ENCODE measurements at places on chromosomes 3 and 15.

GRCh38 chr3:35665390-35666055 is 26.2 kb downstream of the ARPP21 start:
- no peak for DNase-seq

GRCh38 chr3:43154980-43155379 is 49.1 kb upstream of the POMGNT2 start:
- no peak for DNase-seq

DNA sequence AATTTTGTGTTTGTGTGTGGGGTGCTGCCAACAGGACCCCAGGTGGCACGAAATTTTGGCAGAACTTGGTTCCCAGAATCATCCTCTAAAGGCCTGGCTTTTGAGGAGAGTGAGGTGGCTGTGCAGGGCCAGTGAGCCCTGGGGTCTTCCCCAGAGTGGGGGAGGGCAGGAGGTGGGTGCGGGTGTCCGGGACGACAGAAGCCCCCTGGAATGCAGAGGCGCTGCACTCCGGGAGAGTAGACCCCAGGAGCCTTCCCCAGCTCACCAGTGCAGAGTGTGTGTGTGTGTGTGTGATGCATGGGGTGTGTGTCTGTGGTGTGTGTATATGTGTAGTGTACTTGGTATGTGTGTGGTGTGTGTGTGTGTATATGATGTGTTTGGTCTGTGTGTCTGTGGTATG is 44.4 kb upstream of the SEC13 start:
- DNase-seq: no peak

DNA sequence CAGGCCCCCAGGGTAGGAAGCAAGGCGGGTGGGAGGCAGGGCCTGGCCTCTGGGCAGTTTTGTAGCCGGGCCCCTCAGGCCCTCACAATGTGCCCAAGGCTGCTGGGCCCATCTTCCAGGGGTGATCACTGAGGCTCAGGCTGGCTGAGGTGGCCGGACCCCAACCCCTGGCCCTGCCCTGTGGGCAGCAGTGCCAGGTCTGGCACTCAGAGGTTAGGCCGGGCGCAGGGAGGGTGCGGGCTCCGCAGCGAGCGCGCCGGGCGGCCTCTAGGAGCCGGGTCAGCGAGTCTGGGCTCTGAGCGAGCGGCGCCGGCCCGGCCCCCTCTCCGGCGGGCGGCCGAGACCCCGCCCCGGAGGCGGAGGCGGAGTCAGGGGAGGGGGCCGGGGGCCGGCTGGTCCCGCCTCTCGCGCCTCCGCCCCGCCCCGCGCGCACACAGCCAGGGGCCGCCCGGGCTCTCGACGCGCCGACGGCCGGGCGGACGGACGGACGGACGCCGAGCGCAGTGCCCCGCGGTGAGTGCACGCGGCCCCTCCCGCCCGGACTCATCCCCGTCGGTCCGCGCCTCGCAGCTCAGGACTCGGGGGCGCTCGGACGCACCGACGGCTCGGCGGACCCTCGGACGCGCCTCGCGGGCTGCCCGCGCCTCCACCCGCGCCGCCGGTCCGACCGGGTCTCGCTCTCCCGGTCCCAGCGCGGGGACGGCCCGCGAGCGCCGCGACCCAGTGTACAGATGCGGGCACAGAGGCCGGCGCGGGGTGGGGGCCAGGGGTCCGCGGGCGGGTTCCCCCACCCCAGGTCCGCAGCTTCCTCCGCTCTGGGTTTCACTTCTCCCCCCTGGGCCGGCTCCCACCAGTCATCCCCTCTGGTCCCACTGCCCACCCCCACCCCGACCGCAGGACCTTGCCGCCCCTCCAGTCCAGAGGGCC is at the start of gene FBLN2:
Gene FBLN2 (plus strand): TSS at position 430 of the 927 bp plus-strand sequence. CDS start 21,231 bp downstream, outside the sequence.
- DNase-seq: peak; percentile 18

- no peak for DNase-seq
Measured at GRCh38 chr3:126061301-126062032, 22.5 kb downstream of the SLC41A3 start.

DNA sequence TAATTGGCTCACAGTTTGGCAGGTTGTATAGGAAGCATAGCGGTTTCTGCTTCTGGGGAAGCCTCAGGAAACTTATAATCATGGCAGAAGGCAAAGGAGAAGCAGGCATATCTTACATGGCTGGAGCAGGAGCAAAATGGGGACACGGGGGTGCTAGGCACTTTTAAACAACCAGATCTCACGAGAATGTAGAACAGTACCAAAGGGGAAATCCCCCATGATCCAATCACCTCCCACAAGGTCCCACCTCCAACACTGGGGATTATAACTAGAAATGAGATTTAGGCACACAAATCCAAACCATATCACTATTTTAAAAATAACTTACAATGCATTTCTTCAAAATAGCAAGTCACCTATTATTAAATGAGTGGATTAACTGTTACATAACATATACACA is 47.1 kb upstream of the ANKRD28 start:
- DNase-seq: no peak

- DNase-seq: no peak
Measured at GRCh38 chr3:73549051-73549600, 75.6 kb downstream of the PDZRN3 start.

- peak; percentile 63 for DNase-seq
Measured at GRCh38 chr3:62318752-62319569, 54.4 kb downstream of the FEZF2 start.

GRCh38 chr3:57169872-57170623 is 4.9 kb upstream of the IL17RD start:
- DNase-seq: peak; percentile 16

DNA sequence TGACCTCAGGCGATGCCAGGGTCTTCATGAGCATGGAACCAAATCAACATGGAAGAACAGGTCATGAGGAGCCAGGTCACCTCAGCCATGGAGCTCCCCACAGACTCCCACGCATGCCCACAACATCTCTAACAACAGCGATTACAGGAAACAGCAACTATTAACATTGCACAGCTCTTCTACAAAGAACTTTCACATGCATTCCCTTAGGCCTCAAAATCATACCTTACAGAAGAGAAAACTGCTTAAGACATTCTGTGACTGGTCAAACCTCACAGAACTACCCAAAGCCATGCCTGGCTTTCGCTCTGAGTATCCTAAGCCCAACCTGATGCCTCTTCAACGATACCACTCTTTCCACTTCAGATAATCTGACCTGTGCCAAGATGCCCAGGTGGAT is 117.8 kb downstream of the OXNAD1 start:
- DNase-seq: no peak

- no peak for DNase-seq
Measured at GRCh38 chr15:100330221-100330620, 11.6 kb downstream of the ADAMTS17 start.

GRCh38 chr3:134754768-134755559 is 40.1 kb upstream of the EPHB1 start:
- DNase-seq: no peak

- DNase-seq: no peak
Measured at GRCh38 chr3:128179484-128179819, 26.2 kb downstream of the EEFSEC start.

DNA sequence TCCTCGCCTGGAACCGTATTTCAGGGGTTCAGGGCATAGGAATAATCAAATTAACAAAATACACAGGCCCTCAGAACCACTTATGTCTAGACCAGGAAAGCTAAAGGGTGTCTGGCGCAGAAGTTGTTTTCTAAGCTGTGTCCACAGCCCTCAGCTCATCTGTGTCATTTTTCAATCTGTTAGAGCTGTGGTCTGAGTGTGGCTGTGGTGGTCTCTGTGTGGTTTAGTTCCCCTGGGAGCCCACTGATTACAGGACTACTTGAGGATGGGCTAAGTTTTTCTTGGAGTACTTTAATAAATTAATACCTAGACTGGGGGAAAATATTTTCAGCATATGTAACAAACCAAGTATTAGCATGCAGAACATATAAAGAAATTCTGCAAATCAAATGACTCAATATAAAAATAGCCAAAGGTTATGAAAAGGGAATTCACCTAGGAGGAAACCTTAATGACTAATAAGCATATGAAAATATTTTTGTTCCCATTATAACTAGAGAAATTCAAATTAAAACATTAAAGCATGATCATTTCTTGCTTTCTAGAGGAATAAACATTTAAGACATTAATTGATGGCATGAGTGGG is 186.3 kb downstream of the SATB1 start:
- no peak for DNase-seq

- no peak for DNase-seq
Measured at GRCh38 chr3:161989012-161989411, 492.4 kb downstream of the OTOL1 start.

- DNase-seq: no peak
Measured at GRCh38 chr3:159751146-159751545, 237.5 kb upstream of the IL12A start.

- DNase-seq: no peak
Measured at GRCh38 chr3:50365842-50366220, 6.5 kb upstream of the TMEM115 start.

DNA sequence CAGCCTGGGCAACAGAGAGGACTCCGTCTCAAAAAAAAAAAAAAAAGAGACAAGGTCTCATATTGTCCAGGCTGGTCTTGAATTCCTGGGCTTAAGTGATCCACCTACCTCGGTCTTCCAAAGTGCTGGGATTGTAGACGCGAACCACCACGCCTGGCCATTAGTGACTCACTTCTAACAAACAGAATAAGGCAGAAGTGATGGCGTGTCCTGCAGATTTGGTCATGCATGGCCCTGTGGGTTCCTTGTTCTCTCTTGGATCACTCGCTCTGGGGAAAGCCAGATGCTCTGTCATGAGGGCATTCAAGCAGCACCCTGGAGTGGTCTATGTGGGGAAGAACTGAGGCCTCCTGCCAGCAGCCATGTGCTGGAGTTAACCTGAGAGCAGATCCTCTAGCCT is 27.4 kb upstream of the TJP1 start:
- DNase-seq: no peak

DNA sequence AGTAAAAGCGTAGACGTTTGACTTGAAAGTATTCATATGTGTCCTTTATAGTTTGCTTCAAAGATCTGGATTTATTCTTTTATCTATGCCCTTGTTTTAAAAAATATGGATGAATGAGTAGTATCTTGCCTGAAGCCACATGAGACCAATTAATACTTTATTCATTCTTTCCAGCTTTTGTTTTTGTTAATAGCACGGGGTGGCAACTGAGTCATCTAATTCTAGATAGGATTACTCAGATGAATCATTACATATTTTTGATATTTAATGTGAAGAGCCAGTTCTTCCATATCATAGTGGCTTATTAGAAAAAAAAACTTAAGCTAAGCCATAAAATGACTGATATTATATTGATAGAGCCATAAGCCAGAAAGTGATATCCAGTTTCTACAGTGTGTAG is 121.9 kb downstream of the BBX start:
- no peak for DNase-seq

DNA sequence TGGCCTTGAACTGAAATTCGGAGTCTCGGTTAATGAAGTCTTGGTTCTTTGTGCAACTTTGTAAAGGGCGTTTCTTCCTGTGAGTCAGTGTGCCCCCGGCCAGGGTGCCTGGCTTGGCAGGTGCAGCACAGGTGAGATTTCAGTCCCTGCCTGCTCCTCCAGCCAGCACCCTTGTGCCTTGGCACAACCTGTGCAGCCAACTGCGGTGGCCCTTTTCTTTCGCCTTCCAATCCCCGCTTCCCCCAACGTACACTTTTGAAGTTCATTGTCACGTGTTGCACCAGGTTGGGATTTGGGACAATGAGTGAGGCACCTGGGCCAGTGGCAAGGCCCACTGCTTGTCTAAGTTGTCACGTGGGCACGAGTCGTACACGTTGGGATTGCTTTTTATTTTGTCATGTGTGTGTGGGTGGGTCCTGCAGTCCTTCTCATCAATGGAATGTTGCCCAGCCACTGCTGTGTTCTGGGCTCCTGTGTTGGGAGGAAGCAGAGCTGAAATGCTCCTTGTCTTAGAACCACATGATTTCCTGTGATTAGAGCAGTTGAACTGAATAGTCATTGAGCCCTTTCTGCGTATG is 242.9 kb upstream of the BHLHE40 start:
- DNase-seq: no peak

- no peak for DNase-seq
Measured at GRCh38 chr15:64246364-64247189, 83.8 kb upstream of the PPIB start.

DNA sequence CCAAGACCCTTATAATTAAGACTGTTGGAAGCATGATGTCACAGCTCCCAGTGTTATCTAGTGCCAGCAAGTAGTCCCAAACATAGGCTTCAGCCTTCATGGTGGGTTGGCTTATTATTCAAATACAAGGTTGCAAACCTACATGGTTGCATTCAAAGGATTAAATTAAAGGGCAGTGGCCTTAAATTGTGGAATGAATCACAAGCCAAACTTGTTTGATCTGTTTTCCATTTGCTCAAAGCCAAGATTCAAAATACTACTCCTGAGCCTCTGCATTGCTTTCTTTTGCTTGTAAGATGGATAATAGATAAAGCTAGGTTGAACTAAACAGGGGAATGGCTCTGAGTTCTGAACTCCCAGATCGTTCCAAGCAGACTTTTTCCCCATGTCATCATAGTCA is 52.4 kb upstream of the GNB4 start:
- no peak for DNase-seq

Measured in stimulated activated CD4-positive, alpha-beta T cell treated with anti-CD3 and anti-CD28 coated beads, Interleukin-15, amount 100 ng/mL, for 1 hour (primary cell).